ENCODE measurements at places on chromosomes 4 and X. TPM values are rescaled to one million over a fixed set of nuclear protein-coding genes. Genes with fewer than 3 reads are reported as not detected.

- DNase-seq: peak; percentile 51
Observed at GRCh38 chrX:120244395-120244734, 6.2 kb upstream of the ZBTB33 start.

GRCh38 chr4:170581969-170582368 lies 492.2 kb upstream of the AADAT start:
- no peak for DNase-seq

GRCh38 chr4:56342746-56343145 lies 44.5 kb downstream of the AASDH start:
- no peak for DNase-seq

GRCh38 chr4:115945026-115945425 lies 831.6 kb upstream of the NDST4 start:
- DNase-seq: no peak

- DNase-seq: no peak
Observed at GRCh38 chr4:37985730-37986275, 25.6 kb downstream of the PTTG2 start.

DNA sequence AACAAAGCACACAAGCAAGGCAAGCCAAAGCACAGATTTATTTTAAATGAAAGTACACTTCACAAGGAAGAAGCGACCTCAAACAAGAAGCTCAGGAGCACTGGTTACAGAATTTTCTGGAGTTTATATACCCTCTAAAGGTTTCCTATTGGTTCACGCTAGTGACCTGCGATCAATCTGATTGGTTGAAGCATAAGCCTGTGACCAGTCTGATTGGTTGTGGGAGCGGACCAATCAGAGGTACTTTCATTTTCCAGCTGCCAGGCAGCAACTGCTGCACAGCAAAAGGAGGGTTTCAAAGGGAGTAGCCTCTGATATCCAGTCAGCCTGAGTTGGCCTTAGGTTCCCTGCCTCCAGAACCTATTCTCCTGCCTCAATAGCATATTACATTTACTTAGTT lies 4.6 kb upstream of the AREG start:
- DNase-seq: peak; percentile 50

DNA sequence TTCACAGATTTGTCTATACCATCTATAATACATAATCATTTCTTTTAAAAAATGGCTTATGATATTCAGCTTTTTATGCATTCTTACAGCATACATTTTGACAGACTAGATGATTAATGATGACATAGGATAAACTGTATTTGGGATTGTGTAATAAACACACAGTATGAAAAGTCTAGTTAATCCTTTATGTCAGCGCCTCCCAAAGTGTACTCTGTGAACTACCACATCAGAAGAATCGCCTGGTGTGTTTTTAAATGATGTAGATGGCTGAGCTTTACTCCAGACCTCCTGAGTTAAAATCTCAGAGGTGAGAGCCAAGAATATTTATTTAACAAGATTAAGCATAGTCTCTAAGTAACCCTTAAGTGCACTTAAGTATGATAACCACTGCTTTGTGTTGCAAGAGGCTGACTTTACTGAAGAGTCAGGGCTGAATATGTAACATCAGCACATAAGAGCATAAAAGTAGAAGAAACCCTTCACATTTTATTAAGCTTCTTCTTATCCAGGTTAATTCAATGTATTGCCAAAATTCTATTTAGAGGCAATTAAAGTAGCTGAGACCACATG lies 104.2 kb downstream of the ANK2 start:
- no peak for DNase-seq

DNA sequence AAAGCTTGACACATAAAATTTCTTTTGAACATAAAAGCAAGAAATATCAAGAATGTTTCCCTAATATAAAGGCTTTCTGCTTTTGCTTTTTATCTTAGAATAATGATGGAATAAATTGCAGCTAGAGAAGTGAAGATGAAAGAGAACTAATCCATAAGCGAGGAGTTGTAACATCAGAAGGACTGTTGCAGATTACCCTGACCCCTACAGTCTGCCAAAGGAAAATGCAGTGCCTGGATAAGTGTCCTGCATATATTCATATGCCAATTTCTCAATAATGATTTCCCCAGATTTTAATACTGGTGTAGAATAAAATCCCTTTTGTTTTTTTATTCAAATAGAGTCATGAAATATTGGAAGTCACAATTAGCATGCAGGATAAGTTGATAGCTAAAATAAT lies 115.9 kb downstream of the MAGEC2 start:
- DNase-seq: no peak

DNA sequence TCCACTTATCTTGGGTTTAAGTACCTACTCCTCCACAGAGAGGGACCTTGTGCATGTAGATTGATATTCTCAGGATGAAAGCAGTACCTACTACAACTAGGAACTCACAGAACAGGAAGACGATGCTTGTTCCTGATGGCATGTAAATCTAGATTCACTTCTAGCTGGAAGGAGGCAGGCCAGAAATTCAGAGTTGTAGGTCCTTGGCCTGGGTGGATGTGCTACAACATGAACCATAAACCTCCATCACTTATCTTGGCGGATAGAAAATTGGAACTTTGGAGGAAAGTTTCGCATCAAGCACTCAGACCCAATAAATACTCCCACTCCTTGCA lies 9.3 kb upstream of the SMIM20 start:
- DNase-seq: peak; percentile 58

DNA sequence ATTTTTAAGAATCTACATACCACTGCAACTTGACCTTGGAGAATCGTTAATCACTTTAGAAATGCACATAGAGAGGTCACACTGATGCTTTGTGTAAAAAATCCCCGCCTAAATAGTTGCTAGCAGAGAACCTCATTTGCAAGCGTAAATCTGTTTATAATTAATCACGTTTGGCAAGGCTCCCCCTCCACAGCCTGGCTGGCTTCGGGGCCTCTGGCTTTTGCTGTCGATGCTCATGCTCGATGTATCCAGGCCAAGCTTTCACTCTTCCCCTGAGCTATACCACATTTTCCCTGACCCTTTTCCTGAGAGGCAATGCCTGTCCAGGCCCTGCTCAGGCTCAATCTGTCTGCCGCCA lies 23.4 kb downstream of the CYTL1 start:
- no peak for DNase-seq

Gene SH3RF1
- total RNA-seq: 0.22 TPM

Gene MAMLD1
- total RNA-seq: 22.9 TPM

Measured in Karpas-422 (cell line).